ENCODE measurements at places on chromosomes 2 and 18. TPM values are rescaled to one million over a fixed set of nuclear protein-coding genes. Genes with fewer than 3 reads are reported as not detected.

The PCARE gene
- total RNA-seq = not detected

The SCYGR4 gene
- not detected for total RNA-seq

The CRIM1 gene
- total RNA-seq = 107 TPM

The DNAJC5G gene
- total RNA-seq = 0.38 TPM

The EHD3 gene
- 54.5 TPM for total RNA-seq

The DSG4 gene
- not detected for total RNA-seq

DNA sequence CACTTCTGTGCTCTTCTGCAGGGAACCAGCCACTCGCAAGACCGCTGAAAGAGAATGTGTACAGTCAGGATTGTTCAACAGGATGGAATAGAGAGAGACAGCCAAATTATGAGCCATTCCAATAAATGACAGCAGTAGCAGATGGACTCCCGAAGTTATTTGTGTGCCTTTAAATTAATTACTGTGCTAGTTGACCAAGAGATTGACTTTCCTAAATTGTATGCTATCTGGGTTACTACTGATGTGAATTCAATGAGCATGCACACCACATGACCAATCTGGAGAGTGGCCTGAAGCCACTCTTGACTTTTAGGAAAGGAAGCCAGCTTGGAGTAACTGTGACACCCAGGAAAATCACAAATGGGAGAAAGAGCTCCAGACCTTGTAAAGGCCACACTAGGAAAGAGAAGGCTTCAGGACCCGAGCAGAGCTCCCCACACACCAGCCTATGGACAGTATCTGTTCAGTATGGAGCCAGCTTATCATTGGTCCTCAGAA, 52.8 kb downstream of the CHMP3 start:
- DNase-seq = no peak
- H3K36me3 ChIP-seq = peaks cover 13% of the 10 kb centered on the region
- H3K4me1 ChIP-seq = no peaks in the 10 kb centered on the region
- H3K4me3 ChIP-seq = no peak overlapping the region

- H3K27ac ChIP-seq = no peak overlapping the region
- H3K27me3 ChIP-seq = no peaks in the 10 kb centered on the region
- H3K36me3 ChIP-seq = no peaks in the 10 kb centered on the region
- DNase-seq = no peak
These were observed 356.0 kb upstream of the TNP1 start for GRCh38 chr2:217215877-217216276.

GRCh38 chr18:5515011-5515784, 28.6 kb downstream of the EPB41L3 start:
- DNase-seq = no peak
- no peaks in the 10 kb centered on the region for H3K27me3 ChIP-seq
- H3K4me1 ChIP-seq = no peaks in the 10 kb centered on the region
- no peak overlapping the region for H3K27ac ChIP-seq
- H3K4me3 ChIP-seq = no peak overlapping the region

- no peak overlapping the region for H3K4me3 ChIP-seq
- no peak for DNase-seq
- no peaks in the 10 kb centered on the region for H3K27me3 ChIP-seq
- H3K27ac ChIP-seq = no peak overlapping the region
- H3K36me3 ChIP-seq = no peaks in the 10 kb centered on the region
These were observed 145.5 kb downstream of the ACKR3 start for GRCh38 chr2:236715077-236715476.

- DNase-seq = no peak
- H3K36me3 ChIP-seq = no peaks in the 10 kb centered on the region
- no peak overlapping the region for H3K27ac ChIP-seq
- peaks cover 4% of the 10 kb centered on the region for H3K4me1 ChIP-seq
- no peak overlapping the region for H3K4me3 ChIP-seq
- no peaks in the 10 kb centered on the region for H3K27me3 ChIP-seq
These were observed 47.1 kb downstream of the CDCA7 start for GRCh38 chr2:173401716-173402326.

DNA sequence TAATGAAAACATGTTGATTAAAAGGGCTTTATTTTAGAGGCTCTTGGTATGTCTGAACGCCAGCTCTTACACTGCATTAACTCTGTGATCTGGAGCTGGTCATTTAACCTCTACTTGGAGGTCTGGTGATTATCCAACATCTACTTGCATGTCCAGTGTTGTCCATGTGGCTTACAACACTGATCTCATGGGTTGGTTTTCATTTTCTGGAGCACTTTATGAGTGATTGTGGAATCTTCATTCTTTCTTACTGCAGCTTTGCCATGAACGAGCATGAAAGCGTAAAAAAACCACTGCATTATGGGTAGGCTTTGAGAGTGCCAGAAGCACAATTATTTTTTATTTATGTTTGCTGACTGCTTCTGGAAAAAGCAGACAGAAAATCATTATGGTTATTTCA, 4.8 kb downstream of the CCDC195 start:
- H3K36me3 ChIP-seq = no peaks in the 10 kb centered on the region
- DNase-seq = no peak
- no peaks in the 10 kb centered on the region for H3K27me3 ChIP-seq
- H3K27ac ChIP-seq = no peak overlapping the region
- no peak overlapping the region for H3K4me3 ChIP-seq
- no peaks in the 10 kb centered on the region for H3K4me1 ChIP-seq

GRCh38 chr2:64853306-64853705, 135.9 kb upstream of the SLC1A4 start:
- DNase-seq = no peak
- no peak overlapping the region for H3K27ac ChIP-seq
- H3K4me1 ChIP-seq = peaks cover 17% of the 10 kb centered on the region
- no peaks in the 10 kb centered on the region for H3K27me3 ChIP-seq
- no peak overlapping the region for H3K4me3 ChIP-seq

- H3K36me3 ChIP-seq = no peaks in the 10 kb centered on the region
- no peaks in the 10 kb centered on the region for H3K4me1 ChIP-seq
- DNase-seq = no peak
These were observed 119.9 kb upstream of the CAB39 start for GRCh38 chr2:230592775-230593174.

- no peak overlapping the region for H3K27ac ChIP-seq
- no peaks in the 10 kb centered on the region for H3K27me3 ChIP-seq
- H3K4me1 ChIP-seq = no peaks in the 10 kb centered on the region
- no peak overlapping the region for H3K4me3 ChIP-seq
- no peak for DNase-seq
These were observed 35.6 kb downstream of the CEP192 start for GRCh38 chr18:13026583-13027270.

DNA sequence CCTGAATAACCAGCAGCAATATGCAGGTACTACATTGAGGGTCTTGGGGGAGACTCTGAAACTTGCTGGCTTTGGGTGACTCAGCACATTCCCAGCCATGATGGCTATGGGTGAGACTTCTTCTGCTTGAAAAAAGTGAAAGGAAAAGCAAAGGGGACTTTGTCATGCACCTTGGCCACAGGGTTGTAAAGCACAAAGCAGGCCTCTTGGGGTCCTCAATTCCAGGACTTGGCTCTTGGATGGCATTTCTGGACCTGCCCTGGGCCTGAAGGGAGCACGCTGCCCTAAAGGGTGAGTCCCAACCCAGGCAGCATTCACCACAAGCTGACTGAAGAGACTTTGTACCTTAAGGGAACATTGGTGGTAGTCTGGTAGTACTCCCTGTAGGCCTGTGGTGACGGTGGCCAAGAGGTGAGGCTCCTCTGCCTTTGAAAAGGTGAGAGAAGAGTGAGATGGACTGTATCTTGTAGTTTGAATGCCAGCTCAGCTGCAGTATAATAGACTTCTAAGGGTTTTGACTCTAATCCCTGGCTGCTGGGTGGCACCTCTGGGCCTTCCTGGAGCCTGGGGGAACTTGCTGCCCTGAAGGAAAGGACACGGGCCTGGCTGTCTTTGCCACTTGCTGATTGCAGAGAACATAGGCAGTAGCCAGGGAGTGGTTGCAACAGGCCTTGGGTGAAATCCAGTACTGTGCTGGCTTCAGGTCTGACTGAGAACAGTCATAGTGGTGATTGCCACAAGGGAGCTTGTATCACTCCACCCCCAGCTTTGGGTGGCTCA, 36.5 kb upstream of the CYTIP start:
- no peaks in the 10 kb centered on the region for H3K27me3 ChIP-seq
- no peaks in the 10 kb centered on the region for H3K4me1 ChIP-seq

- no peaks in the 10 kb centered on the region for H3K36me3 ChIP-seq
- H3K4me3 ChIP-seq = no peak overlapping the region
- H3K27me3 ChIP-seq = no peaks in the 10 kb centered on the region
- DNase-seq = no peak
These were observed 30.0 kb upstream of the IGFBP2 start for GRCh38 chr2:216603010-216603883.

GRCh38 chr2:11656671-11657101, 13.3 kb downstream of the NTSR2 start:
- no peaks in the 10 kb centered on the region for H3K27me3 ChIP-seq
- H3K36me3 ChIP-seq = no peaks in the 10 kb centered on the region
- no peak for DNase-seq
- no peak overlapping the region for H3K27ac ChIP-seq
